ENCODE measurements at places on chromosomes 12 and 14. TPM values are rescaled to one million over a fixed set of nuclear protein-coding genes. Genes with fewer than 3 reads are reported as not detected.

- no peak overlapping the region for H3K4me3 ChIP-seq
- DNase-seq, result no peak
- no peaks in the 10 kb centered on the region for H3K27me3 ChIP-seq
Observed at GRCh38 chr12:29463198-29463597, 34.3 kb downstream of the OVCH1 start.

The CCDC184 gene
- total RNA-seq, result 0.22 TPM

GRCh38 chr12:124550123-124551089 lies 17.0 kb downstream of the NCOR2 start:
- H3K27me3 ChIP-seq, result no peaks in the 10 kb centered on the region
- DNase-seq, result no peak
- H3K36me3 ChIP-seq, result no peaks in the 10 kb centered on the region
- H3K4me1 ChIP-seq, result peaks cover 53% of the 10 kb centered on the region
- H3K27ac ChIP-seq, result no peak overlapping the region

GRCh38 chr12:4604684-4605193 lies 42.7 kb downstream of the DYRK4 start:
- H3K4me1 ChIP-seq, result peaks cover 7% of the 10 kb centered on the region
- no peaks in the 10 kb centered on the region for H3K27me3 ChIP-seq
- peak overlapping the region; percentile 92 for H3K4me3 ChIP-seq
- H3K36me3 ChIP-seq, result peaks cover 3% of the 10 kb centered on the region

The BCL11B gene
- total RNA-seq, result 230 TPM

DNA sequence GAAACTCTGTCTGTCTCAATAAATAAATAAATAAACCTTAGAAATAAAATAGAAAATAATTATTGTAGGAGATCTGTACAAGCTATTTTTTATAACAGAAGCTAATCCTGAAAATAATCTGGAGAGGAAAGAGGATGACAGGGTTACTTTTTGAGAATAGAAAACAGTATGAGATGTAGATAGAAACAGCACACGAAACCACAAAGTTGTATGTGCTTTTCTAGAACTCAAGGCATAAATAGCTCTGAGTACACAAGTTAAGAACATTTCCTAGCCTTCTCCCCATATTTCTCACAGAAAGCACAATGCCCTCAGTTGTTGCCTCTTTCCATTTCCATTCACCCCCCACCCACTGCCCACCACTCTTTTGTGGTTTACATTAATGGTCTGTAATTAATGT lies 35.7 kb downstream of the SLC38A4 start:
- no peak overlapping the region for H3K27ac ChIP-seq
- no peaks in the 10 kb centered on the region for H3K36me3 ChIP-seq
- H3K27me3 ChIP-seq, result peaks cover 4% of the 10 kb centered on the region
- no peak overlapping the region for H3K4me3 ChIP-seq

The OSBPL8 gene
- total RNA-seq, result 146 TPM

Measured in naive thymus-derived CD4-positive, alpha-beta T cell (primary cell).